ENCODE measurements at places on chromosomes 12 and 14.

GRCh38 chr12:53194973-53195372 lies 12.1 kb downstream of the ITGB7 start:
- DNase-seq: no peak

- no peak for DNase-seq
These were observed 97.1 kb upstream of the PRICKLE1 start for GRCh38 chr12:42686514-42687172.

- no peak for DNase-seq
These were observed 418.6 kb downstream of the PDZRN4 start for GRCh38 chr12:41606468-41607445.

GRCh38 chr12:131318045-131318685 lies 364.5 kb downstream of the ADGRD1 start:
- no peak for DNase-seq

DNA sequence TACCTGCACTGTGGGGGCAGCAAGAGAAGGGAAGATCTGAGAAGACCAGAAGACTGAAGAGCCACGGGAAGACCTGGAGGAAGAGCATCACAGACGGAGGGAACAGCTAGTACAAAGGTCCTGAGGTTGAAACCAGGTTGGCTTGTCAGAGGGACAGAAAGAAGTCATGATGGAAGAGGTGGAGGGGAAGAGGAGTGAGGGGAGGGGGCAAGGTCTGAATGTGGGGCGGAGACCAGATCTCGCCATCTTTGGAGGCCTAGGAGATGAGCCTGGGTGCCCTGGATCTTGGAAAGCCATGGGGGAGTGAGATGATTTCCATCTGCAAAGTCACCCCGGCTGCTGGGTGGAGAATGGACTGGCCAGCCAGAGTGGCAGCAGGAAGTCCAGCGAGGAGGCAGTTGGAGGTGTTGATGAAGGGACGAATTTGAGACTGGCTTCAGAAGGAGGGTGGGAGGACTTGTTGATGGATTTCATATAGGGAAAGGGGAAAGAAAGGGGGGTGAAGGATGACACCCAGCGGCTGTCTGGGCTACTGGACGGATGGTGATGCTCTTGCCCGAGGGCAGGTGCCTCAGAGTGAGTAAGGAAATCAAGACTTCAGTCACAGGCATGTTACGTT lies 14.6 kb upstream of the UBC start:
- no peak for DNase-seq

DNA sequence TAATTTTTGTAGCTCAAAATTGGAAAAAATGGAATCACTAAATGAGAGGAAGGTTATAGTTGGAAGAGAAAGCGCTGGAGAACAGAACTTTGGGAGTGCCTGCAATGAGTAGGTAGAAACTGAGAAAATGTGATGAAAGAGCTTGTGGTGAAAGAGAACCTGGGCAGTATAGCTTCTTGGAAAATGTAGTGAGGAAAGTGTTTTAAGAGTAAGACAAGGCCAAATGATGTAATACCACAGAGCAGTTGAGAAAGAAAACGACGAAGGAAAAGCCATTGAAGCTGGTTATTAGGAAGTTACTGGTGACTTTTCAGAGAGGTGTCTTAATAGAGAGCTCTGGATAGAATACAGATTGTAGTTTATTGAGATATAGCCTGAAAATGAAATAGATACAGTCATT lies 255.3 kb downstream of the AEBP2 start:
- DNase-seq: no peak

All from activated CD8-positive, alpha-beta memory T cell treated with anti-CD3 and anti-CD28 coated beads for 1 hour (primary cell).